Effector memory CD4-positive, alpha-beta T cell (primary cell): ENCODE measurements at places on chromosomes 3 and 15.

- no peak for DNase-seq
Observed at GRCh38 chr3:170154569-170155143, 26.9 kb downstream of the PHC3 start.

GRCh38 chr3:20511863-20512505, 326.0 kb upstream of the SGO1 start:
- DNase-seq = no peak

- DNase-seq = peak; percentile 60
Observed at GRCh38 chr3:46866720-46867549, 3.7 kb upstream of the MYL3 start.

GRCh38 chr15:27705056-27705455, 394.1 kb downstream of the OCA2 start:
- no peak for DNase-seq

DNA sequence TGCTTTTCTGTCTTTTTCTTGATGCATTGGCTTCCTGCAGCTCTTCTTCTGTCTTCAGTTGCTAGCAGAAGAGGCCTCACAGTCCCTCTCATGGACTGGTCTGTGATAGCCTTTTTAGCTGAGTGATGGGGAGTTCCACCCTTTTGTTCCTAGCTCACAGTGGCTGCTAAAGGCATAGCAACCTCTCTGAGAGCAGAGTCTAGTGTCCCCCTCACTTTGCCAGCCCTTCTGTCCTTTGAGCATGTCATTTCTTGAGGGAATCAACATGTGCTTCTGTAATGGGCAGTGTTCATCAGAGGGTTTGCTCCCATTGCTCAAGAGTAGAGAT, 44.4 kb downstream of the GAP43 start:
- no peak for DNase-seq

GRCh38 chr3:169390271-169390670, 273.2 kb downstream of the MECOM start:
- DNase-seq = no peak
